ENCODE measurements at places on chromosomes 2 and 18. TPM values are rescaled to one million over a fixed set of nuclear protein-coding genes. Genes with fewer than 3 reads are reported as not detected.
A peak's percentile ranks its signal among the peaks of the same experiment; 100 is the strongest.

GRCh38 chr2:120740765-120741524 is 5.3 kb downstream of the GLI2 start:
- peak; percentile 86 for DNase-seq

DNA sequence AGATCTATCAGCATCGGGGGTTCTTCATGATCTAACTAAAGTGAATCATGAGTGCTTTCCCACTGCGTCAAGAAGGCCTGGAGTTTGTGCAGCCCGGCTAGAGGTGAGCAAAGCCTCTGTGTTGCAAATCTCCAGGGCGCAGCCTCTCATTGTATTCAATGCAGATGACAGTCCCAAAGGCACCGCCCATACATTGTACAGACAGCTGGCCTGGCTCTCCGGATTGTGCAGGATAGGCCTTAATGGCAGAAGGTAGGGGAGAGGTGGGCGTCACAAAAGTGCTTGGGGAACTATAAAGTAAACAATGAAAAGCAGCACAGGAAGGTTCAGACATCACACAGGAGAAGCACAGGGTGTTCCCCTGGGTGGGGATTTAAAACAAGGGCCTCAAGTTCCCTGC is 907 bp upstream of the GYPC start:
- DNase-seq: no peak

DNA sequence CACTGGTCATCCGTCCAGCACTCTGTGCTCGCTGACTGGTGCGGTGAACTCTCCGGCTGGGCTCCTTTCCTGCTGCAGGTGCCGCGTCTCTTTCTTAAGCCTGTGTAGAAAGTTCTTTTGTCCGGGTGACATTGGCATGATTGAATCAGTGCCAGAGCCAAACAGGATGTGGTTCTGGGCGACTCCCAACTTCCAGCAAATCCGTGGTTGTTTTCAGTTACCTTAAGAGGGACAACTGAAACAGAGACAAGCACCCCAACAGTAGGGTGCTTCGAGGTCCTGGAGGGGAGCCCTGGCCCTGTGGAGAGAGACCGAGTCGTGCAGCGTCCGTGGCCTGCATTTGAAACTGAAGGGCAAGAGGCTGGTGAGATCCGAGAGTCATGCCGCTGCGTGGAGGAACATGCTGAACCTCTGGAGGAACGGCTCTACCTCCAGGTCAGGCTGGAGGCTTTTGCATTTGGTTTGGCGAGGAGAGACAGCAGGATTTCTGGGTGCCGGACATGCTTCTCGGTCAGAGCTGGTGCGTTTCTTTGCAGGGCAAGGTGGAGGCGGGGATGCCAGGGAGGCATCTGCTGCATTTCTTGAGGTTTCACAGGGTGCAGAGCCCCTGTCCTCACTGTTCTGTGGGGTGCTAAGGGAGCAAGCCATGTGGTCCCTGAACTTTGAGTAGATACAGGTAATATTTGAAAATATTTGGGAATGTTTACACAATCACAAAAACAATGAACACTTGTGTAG is 26.8 kb downstream of the SH3BP4 start:
- DNase-seq: no peak

DNA sequence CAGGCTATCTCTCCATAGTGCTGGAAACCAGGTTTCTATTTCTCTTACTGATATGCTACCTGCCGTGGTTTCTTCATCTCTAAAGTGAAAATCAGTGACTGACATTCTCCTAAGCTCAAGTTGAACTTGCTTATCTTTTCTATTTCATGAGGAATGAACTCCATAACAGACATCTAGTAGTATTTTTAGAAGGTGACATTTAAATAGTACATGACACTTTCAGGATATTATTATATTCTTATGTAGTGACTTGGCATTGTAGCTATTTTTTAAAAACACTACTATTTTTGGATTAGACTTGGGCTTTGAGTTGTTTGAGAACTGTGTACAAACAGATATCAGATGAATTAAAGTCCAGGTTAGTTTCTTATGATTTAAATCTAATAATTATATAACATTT is 1381.8 kb downstream of the DSC3 start:
- DNase-seq: no peak

DNA sequence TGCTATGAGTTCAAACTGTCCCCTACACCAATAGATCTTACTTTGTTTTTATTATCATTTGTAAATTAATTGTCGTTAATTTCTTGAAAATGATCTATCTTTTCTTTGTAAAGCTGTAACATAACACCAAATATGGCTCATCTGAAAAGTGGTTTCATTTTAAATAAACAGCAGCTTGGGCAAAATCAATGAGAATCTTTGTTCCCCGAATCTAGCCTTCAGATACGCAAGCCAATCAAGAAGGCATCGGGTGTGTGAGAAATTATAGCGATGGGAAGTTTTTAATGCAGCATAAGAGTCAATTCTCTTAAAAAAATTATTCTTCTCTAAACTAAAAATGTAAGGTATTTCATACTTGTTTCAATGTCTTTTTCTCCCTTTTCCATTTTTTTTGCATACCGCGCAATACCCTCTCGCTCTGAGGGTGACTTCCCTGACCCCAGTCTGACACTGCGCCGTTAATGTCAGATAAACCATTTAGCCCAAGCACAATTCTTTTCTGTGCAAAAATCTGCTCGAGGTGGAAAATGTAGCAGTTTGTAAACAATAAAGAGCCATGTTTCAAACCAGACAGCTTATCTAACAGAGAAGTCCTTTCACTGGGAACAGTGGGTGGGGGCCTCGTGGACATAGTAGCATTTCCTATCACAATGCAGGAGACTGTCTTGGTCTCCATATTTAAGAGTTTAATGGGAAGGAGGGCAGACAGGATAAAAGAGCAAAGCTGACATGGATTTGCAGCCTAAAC is 129.4 kb downstream of the TCF4 start:
- DNase-seq: no peak

Gene ABHD1
- not detected for total RNA-seq

DNA sequence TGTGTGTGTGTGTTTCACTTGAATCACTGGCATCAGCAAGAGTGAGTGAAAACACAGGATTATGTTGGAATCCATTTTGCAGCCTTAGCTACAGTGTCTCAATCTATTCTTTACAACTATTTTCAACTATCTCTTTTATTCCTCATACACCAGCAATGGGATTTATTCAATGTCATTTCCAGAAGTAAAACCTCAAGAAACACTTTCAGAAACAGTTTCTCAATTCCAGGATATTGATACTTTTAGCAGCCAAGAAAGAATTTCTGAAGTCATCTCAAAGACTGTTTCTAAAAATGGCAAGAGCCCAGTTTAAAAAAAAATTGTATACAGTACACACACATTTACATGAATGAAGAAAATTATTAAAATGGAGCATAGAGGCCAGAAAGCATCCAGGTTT is 171.6 kb downstream of the FIGN start:
- DNase-seq: no peak

DNA sequence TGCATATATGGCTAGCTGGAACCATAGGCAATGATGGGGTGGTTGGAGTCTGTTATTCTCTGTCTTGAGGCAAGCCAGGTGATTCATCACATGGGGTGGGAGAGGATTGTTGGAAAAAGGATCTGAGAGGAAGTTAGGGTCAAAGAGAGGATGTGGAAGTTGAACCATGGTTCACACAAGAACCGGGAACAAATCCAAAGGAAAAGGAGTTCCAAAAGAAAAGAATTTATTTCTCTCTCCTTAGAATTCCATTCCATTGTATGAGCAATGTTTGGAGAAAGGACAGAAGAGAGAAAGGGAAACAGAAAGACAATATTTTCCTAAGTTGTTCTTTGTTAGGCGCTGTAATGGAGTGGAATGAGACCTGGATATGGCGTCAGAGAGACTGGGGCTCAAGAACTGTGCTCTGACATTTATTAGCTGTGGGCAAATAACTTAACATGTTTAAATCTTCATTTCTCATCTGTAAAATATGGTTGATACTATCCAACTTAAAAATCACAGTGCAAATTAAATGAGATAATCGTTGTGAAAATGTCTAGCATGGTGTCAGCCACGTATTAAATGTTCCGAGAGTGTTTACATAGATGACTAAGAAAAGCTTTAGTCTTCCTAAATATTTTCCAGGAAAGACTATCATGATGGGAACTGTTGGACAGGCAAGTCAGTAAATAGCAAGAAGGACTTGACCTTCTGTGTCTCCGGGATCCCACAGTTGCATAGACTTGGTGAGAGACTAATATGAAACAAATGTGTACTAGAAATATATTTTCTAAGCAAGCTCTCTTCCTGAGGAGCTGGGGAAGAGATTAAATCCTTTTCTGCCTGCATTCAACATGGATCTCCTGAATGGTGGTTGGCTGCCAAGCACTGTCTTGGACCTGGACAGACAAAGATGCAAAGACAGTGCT is 71.4 kb downstream of the TRIB2 start:
- DNase-seq: no peak

DNA sequence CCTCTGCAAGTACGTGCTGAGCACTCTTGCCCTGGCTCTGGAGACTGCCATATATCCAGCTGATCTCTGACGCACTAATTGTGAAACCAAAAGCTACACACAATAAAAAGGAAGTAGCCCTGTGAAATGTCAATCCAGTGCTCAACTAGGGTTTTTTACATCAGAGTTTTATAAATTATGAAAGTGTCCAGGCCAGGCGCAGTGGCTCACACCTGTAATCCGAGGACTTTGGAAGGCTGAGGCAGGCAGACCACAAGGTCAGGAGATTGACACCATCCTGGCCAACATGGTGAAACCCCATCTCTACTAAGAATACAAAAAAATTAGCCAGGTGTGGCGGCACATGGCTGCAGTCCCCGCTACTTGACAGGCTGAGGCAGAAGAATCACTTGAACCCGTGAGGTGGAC is 24.5 kb upstream of the PEX13 start:
- DNase-seq: no peak

Gene SNORC
- total RNA-seq: 1.6 TPM

DNA sequence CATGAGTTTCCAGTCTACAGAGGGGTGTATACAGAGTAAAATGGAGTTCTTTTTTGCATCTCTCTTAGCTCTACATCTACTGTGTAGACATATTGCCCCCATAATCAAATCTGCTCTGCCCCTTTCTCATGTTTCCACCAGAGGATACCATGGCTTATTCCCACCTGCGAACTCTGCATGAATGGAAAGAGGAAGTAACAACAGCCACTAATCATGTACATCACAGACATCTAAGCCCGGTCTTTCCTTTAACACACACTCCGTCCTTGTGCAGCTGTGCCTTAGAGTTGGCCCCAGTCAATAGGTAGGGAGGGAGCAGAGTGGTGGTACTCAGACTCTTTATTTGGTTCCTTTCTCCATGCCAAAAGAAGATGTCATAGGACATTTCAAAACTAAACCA is 147.3 kb upstream of the NRP2 start:
- DNase-seq: no peak

DNA sequence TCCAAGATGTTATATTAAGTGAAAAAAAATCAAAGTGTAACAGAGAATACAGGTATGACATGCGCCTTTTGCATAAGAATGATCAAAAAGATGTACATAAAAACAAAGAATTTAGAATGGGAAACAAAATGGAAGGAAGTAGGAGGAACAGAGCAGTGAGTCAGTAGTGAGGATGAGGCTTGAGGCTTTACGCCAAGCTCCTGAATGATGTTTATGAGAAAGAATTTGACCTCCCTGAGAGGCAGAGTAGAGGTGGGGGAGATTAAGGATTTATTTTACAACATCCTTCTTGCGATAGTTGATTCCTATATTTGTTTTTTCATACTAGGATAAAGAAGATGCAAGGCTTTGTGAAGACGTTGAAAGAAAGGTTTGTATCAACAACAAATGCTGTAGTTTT is 81.4 kb downstream of the DCDC2C start:
- DNase-seq: no peak

DNA sequence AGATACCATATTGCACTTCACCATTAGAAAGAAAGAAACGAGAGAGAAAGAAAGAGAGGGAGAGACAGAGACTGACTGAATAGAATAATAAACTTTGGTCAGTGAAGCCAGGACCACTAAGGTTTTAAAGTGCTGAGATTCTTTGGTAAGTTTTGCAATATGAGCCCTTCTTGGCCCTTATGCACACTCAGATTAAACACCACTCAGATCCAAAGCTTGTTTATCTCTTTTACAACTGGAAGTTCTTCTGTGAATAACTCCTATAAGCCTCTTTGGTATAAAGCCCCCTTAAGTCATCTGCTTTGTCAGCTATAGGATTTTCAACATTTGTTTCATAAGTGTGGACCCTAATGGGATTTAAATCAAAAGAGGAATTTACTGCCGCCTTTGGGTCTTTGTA is 40.8 kb downstream of the PID1 start:
- DNase-seq: no peak

Gene PRSS56
- total RNA-seq: not detected

Gene NCKAP5
- total RNA-seq: 0.15 TPM

Gene WNT10A
- 0.33 TPM for total RNA-seq

DNA sequence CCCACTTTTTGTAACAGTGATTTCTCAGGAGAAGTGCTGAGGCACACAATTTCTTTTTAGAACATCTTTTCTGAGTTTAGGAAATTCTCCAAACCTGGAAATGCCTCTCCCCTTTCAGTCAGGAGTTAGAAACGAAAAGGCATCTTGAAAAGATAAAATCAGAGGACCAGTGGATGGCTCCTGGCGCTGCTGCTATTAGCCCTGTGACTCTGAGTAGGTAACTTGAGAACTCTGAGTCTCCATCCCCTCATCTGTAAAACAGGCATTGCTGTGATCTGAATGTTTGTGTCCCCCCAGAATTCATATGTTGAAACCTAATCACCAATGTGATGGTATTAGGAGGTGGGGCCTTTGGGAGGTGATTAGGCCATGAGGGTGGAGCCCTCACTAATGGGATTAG is 50.2 kb downstream of the EHD3 start:
- DNase-seq: no peak

DNA sequence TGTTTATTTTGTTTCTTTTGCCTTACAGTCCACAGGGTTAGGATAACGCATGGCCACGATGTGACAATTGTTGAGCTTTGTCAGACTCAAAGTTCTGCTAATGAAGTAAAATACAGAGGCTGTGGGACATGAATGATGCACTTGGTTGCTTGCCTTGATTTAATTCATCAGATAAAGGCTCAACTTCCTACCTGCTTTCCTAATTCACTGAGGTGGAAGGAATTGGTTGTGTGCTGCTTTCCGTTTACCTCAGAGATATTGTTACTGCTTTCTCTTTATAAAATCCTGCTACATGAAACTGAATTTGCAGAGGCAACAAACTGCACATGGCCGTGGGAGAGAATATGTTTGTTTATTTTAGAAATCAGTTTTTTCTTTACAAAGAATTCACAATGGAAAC is 6.6 kb downstream of the RIT2 start:
- DNase-seq: no peak

Gene CD207
- total RNA-seq: not detected

Gene BMP10
- not detected for total RNA-seq

DNA sequence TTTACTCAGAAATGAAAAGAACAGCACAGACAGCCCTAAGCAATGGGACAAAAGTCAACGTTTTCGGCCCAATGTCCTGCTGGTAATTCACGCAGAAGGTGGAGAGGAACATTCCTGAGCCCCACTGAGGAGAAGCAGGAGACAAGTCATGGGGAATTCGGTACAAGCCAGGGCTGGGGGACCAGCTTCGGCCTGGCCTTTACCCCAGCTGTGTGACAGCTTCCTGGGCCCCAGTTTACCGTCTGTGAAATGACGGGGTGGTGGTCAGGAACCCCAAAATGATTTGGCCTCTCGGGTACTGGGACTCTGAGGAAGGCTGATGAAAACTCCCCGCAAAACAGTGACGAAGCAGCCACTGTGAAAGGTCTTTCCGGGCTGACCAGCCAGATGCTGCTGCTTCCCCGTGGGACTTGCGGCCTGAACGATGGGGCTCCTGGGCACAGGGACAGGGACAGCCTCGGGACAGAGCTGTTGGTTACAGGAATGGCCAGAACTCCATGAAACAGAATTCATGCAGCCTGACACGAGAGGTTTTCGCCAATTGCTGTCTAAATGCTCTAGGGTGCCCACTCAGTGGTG is 21.6 kb downstream of the KIF1A start:
- DNase-seq: no peak

Gene CENPA
- 34.0 TPM for total RNA-seq

- no peak for DNase-seq
Measured at GRCh38 chr2:37631292-37631691, 40.1 kb downstream of the CDC42EP3 start.

All from H7 (cell line).